ENCODE measurements at places on chromosomes 3 and 15.

- DNase-seq, result no peak
These were observed 57.5 kb downstream of the CPN2 start for GRCh38 chr3:194293546-194294198.

DNA sequence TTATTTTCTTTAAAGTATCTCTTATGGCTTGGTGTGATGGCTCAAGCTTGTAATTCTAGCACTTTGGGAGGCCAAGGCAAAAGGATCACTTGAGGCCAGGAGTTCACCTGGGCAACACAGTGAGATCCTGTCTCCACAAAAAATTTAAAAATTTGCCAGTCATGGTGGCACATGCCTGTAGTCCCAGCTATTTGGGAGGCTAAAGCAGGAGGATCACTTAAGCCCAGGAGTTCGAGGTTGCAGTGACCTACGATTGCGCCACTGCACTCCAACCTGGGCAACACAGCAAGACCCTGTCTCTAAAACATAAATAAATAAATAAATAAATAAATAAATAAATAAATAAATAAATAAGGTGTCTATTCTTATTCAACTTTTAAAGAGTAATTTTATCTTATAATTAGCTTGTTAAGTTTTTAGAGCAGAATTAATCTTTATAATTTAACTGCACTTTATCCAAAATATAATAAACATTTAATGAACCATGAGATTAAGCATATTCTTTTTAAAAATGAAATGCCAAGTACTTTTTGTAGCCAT lies 48.0 kb downstream of the KPNA1 start:
- no peak for DNase-seq

- peak; percentile 52 for DNase-seq
These were observed 728 bp downstream of the CRTC3 start for GRCh38 chr15:90530250-90531051.

- DNase-seq, result no peak
These were observed 55.3 kb upstream of the SLC6A6 start for GRCh38 chr3:14347110-14347509.

DNA sequence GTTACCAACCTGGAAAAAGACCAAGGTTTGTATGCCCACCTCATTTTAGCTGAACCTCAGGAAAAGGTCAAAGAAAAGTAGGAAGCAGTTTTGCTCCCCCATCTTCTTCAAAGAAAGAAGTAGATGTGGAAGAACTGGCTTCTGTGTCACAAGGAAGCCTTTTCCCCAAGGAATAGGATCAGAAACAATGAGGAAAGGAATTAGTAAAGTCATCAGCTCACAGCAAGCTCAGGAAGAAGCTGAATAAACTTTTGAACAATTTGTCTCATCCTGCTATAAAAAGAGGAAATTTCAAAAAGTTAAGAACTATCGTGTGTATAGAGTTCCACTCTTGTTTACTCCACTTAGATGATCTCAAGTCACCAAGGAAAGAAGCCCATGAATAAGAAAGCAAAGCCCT lies 174.2 kb downstream of the PDE8A start:
- DNase-seq, result no peak

- DNase-seq, result no peak
These were observed 200.5 kb downstream of the CLSTN2 start for GRCh38 chr3:140135461-140135860.

DNA sequence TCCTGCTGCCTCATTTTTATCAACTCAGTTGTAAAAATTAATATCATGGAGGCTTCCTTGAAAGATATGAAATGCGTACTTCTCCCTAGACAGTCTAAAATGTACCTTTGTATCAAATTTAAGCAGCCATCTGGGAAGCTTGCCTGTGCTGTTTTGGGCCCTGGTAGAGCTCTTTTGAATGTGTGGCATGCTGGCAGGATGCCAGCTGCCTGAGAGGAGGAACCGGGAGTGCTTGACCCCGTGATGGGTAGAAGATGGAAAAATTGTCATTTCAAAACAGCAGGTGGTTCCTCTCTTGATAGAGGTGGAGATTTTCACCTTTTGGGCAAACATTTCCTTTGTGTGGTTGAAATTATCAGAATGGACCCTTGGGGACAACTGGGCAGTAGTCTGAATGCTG lies 245.3 kb downstream of the RPLP1 start:
- no peak for DNase-seq

- no peak for DNase-seq
These were observed 352.6 kb downstream of the ERC2 start for GRCh38 chr3:56115698-56116097.

DNA sequence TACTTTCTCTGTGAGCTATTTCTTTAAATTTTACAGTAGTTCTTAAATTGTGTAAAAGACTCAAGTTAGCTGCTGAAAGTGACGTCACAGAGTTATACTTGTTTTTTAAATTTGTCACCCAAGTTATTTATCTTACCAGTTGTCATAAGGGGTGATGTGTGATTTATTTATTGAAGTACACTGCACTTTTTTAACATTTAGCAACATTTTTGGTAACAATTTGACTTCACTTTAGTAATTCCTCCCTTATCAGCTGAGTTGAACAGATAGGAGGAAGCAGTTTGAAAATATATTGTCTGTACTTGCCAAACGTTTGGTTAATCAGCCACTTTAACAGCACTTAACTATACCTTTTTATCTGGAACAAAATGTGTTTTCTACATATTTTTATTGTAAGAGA lies 3.8 kb downstream of the STT3B start:
- DNase-seq, result no peak

DNA sequence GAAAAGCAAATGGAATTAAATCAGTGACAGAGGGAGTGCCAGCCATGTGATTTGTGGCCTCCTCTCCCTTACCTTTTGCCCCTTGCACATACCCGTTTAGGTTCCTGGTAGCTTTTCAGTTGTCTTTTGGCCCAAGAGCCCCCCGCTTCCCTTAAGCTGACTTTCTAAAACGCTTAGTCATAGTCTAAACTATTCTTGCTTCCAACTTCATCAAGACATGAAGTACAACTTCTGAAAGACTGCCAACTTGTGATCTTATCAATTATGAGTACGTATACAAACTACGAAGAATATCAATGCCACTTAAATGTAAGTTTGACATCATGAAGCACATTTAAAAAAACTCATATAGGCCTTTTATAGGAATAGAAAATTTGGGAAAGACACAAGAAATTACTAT lies 61.9 kb downstream of the EIF3J start:
- no peak for DNase-seq

GRCh38 chr3:143955113-143955512 lies 16.5 kb upstream of the DIPK2A start:
- no peak for DNase-seq

DNA sequence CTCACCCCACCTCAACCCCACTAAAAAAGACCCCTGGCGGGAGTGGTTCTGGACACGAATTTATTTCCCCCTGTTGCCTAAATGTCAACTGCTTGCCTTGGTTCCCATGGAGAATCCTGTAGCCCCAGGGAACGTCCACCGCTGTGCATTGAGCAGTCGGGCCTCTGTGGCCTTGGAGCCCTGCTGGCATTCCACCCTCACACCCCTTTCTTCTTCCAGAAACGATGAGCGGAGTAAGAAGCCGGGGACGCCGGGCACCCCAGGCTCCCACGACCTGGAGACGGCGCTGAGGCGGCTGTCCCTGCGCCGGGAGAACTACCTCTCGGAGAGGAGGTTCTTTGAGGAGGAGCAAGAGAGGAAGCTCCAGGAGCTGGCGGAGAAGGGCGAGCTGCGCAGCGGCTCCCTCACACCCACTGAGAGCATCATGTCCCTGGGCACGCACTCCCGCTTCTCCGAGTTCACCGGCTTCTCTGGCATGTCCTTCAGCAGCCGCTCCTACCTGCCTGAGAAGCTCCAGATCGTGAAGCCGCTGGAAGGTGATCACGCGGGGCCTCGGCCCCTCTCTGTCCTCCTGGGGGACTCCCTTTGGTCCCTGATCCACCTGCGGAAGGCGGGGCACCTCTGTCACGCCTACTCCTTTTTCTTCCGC lies 63.6 kb downstream of the CCK start:
- no peak for DNase-seq

GRCh38 chr15:33612721-33613304 lies 302.0 kb downstream of the RYR3 start:
- DNase-seq, result no peak

- DNase-seq, result no peak
These were observed 15.0 kb downstream of the TAGLN3 start for GRCh38 chr3:112013784-112014143.

- no peak for DNase-seq
These were observed 25.4 kb upstream of the RYK start for GRCh38 chr3:134276086-134276485.

DNA sequence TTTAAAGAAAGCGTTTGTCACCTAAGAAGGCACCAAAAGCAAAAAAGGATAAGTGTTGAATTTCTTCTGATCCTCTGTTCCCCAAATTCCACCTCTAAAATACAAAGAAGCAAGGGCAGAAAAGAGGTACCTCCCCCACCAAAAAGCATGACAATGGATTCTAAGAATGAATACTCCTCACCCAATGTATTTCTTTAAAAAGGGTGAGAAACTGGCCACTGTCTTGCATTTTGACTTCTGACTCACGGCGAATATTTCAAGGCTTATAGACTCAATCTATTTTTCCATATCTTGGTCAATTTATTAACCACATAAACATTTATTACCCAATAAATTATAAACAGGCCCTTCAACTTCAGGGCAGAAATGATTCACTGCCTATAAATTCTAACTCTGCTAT lies 131.1 kb downstream of the NR1I2 start:
- DNase-seq, result no peak

- no peak for DNase-seq
These were observed 253.5 kb downstream of the CDIN1 start for GRCh38 chr15:36832774-36833463.

- DNase-seq, result no peak
These were observed 116.5 kb upstream of the CMC1 start for GRCh38 chr3:28124882-28125281.

DNA sequence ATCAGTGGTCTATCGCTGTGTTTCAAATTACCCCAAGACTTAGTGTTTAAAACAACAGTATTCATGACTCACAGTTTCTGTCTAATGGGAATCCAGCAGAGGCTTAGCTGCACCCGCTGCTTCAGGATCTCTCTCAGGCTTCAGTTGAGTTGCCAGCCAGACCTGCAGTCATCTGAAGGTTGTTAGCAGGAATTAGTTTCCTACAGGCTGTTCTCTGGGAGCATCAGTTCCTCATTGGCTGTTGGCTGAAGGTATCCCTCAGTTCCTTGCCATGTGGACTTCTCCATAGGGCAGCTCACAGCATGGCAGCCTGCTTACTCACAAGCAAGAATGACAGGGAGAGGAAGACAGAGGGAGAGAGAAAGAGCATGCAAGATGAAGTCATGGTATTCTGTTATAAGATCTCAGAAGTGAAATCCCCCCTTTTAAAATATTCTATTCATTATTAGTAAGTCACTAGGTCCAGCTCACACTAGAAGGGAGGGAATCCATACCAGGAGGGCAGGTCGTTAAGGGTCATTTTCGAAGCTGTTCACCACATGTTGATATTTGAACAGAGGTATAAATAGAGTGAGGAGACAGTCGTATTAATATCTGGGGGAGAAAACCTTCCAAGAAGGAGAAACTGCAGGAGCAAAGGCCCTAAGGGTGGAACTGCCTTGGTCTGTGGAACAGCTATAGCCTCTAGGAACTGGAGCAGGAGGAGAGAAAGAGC lies 473.9 kb upstream of the PPP2R3A start:
- DNase-seq, result no peak

DNA sequence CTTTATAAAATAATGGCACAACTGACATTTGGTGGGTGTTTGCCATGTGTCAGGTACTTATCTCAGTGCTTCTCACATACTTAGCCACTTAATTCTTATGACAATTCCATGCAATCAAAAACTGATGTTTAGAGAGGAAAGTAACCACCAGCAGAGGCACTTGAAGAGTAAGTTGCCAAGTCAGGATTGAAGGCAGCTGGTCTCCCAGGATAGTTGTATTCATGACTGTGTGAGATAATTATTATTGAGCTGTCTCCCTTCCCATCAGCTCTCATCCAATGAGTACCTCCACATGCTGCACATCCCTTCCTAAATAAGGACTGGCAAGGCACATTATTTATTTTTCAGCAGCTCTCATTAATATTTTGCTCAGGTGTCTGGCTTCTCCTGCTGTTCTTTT lies 4.8 kb downstream of the VEPH1 start:
- DNase-seq, result no peak

DNA sequence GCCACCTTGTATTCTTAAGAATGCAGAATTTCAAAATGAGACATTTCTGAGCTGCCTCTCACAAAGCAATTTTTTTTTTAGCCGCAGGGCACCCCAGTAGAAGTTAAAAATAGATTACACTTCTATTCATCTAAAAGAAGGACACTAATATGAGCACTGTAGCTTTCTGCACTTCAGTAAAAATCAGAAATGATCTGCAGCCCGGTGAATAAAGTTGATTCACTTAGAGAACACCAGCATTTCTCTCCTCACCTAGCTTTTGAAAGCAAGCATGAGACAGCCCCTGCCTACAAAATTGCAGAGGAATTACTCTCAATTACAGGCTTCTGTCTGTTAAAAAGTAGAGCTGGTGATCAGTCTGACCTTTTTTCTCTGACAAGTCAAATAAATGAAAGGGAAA lies 1062.4 kb downstream of the FHIT start:
- no peak for DNase-seq

GRCh38 chr3:141489203-141489602 lies 2.4 kb downstream of the RASA2 start:
- DNase-seq, result no peak

DNA sequence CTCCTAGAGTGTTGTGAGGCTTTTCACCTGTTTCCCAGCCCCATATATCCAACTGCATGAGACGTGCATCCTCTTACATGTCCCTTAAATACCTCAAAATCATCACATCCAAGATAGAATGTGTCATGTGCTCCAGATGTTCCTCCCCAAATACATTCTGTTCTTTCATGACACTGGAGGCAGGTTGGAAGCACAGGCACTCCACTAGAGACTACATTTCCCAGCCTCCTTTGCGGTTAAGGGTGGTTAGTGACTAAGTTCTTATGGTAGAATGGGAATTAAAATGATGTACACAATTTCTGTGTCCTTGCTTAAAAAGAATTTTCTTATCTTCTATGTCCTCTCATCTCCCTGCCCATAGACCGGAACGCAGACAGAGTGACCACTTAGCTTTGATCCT lies 34.3 kb downstream of the TMEM40 start:
- DNase-seq, result no peak

DNA sequence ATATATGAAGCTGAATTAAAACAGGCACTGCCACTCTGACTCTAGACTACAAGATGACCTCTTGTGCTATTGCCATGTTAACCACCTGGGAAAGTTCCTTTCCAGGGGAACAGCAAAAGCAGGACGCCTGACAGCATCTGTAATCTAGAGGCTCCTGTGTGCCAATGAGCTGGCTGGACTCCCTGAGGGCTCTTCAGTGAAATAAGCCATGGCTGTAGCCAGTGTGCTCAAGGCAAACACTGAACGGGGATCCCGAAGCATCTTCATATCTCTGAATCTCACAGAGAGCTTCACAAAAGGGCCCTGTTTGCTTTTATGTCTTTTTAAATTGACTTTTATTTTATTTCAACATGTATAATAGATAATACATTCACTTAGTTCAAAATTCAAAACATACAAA lies 57.2 kb downstream of the BFSP2 start:
- no peak for DNase-seq

Data from nephron progenitor cell (in vitro differentiated cells).